ENCODE measurements at places on chromosomes 3 and 15.

- no peak for DNase-seq
Measured at GRCh38 chr3:59372346-59372745, 322.5 kb upstream of the CFAP20DC start.

GRCh38 chr3:30350901-30351300 is 255.5 kb upstream of the TGFBR2 start:
- no peak for DNase-seq

- no peak for DNase-seq
Measured at GRCh38 chr3:46613313-46614005, 1.1 kb downstream of the FAM240A start.

- peak; percentile 63 for DNase-seq
Measured at GRCh38 chr3:134330883-134331810, 43.1 kb downstream of the AMOTL2 start.

DNA sequence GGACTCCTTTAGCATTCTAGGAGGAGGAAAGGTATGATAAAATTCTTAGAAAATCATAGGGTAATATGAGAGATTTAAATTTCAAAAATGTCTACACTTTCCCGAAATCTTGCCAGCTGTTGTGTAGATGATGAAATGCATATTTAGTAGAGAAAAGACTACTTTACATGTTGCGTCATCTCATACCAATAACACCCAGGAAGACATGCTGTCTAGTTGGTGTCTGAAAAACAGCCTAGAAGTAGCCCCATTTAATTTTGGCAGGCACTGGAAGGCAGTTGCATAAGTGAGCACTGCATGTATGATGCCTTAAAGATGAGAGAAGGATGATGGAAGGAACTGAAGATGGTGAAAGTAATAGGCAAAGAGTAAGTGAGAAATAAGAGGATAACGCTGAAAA is 310.5 kb upstream of the TPM1 start:
- DNase-seq: no peak

DNA sequence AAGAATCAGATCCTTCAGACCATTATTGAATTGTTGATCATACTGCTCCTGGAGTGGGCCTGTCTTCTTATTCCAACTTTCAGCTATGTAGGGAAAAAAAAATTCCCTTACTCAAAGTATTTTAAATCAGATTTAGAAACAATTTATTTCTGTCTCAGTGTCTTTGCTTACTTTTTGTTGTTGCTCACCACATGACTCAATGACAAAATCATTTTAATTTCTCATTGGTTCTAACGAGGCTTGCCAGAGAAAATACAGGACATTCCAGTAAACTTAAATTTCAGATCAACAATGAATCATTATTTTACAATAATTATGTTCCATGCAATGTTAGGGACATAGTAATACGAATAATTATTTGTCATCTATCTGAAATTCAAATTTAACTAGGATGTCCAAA is 748.5 kb upstream of the CBLB start:
- DNase-seq: no peak

DNA sequence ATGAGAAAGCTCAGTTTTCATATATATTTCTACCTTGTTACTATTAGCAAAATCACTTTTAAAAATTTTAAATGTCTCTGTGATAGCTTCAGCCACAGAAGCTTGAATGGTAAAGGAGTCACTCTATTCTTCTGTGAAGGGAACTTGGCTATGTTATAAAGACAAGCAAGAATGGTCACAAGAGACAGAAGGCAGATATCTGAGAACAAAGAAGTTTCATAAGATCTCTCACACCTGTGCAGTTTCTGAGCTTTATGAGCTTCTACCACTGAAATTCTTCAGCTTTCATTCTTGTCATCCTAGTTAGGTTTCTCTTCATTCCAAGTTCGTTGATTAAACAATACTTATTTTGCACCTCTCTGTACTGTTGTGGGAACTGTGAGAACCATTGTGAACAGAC is 853.4 kb downstream of the IGSF11 start:
- no peak for DNase-seq

GRCh38 chr3:175857666-175858270 is 998.6 kb downstream of the NAALADL2 start:
- no peak for DNase-seq

GRCh38 chr3:144165482-144165881 is 193.9 kb downstream of the DIPK2A start:
- DNase-seq: no peak

- peak; percentile 68 for DNase-seq
Measured at GRCh38 chr15:101014921-101015841, 96.0 kb downstream of the LRRK1 start.

- DNase-seq: no peak
Measured at GRCh38 chr3:170637306-170637705, 51.4 kb upstream of the SLC7A14 start.

DNA sequence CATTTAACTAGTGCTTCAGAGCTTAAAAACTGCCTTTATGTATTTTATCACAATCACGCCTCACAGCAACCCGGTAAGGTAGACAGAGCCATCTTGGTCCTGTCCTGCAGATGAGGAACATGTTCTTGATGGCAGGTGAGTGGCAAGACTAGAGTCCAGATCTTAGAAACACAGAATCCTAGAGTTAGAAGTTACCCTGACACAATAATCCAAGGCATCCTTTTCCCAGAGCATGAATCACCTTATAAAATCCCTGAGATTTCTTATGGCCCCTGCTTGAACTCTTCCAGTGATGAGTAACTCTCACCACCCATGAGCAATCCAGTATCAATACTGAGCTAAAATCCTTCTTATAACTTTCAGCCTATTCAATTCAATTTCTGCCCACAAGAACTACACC is 16.9 kb downstream of the POPDC2 start:
- DNase-seq: peak; percentile 63

DNA sequence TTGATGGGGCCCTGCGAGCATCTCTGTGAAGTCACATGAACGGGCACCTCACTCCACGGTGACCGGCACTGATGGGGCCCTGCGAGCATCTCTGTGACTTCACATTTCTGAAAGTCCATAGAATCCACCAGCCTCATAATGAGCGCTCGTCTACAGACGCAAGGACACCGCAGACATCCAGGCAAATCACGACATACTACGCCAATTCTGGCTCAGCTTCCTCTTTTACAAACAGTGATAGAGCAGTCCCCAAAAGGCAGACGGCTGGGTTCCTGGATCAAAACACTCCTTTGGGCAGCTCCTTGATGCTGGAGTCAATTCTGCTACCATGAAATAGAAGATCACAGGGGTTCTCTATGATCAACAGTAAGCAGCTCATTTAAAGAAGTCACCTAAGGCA is 125.4 kb downstream of the XXYLT1 start:
- no peak for DNase-seq

- DNase-seq: no peak
Measured at GRCh38 chr3:13142552-13143380, 69.5 kb upstream of the IQSEC1 start.

DNA sequence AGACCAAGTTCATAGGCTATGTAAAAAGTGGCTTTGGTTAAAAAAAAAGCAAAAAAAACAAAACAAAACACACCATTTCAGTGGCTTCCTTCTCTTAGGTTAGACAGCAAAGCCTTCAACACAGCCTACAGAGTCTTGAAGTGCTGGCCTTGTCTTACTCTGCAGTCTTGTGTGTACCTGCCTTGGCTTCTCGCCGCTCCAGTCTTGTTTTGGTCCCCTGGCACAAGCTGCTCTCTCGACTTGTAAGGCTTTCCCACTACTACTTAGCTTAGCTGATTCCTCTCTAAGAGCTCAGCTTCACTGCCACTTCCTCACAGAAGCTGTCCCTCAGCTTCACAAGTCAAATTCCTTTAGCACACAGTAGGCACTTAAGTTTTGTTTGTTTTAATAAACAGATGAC is 63.0 kb downstream of the ST3GAL6 start:
- DNase-seq: no peak

DNA sequence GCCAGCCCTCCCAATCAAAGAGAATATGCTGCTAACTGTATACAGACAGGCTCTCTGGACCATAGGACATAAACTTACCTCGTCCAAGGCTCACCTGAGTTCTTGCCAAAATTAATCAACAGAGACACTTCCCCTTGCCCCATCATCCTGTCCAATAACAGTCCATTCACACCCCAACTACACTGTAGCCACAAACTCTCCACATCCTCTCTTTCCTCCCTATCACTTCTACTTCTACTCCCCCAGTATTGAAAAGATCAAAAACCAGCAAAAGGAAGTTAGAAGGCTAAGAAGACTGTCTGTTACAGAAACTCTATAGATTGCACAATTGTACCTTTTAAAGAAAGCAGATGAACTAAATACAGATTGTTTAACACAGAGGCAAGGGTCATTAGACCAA is 133.5 kb upstream of the STT3B start:
- DNase-seq: no peak

DNA sequence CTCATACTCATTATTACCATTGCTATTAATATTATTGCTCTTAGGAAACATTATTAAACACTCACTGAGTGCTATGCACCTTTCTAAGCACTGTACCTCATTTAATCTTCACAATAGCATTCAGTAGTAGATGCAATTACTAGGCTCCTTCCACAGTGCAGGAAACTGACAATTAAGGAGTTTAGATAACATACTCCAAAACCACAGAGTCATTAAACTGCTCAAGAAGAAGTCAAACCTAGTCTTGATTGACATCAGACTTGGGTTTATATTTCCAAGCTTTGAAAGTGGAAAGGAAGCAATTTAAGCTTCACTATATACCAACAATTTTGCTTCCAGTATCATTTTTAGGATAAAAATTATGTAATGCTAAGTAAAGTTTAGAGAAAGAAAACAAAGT is 490.1 kb upstream of the ARRDC4 start:
- no peak for DNase-seq

- peak; percentile 39 for DNase-seq
Measured at GRCh38 chr15:52164631-52165265, 26.4 kb downstream of the GNB5 start.

- no peak for DNase-seq
Measured at GRCh38 chr15:52336529-52336928, 40.9 kb upstream of the MYO5C start.

DNA sequence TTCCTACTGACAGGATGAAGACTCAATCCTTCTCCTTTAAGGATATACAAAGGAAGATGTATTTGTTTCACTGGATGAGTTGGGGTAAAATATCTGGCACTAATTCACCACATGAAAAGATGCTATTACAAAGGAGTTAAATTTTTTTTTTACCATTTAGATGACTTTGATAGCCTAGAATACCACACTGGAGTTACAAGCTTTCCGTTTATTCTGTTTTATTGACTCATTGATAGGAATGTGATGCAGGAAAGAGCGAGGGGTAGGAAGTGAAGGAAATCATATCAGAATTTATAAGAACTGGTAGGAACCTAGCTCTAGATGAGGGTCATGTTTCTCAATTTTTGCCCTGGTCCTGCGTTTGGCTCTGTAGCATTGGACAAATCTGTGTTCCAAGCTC is 427.2 kb downstream of the GRM7 start:
- DNase-seq: no peak

- DNase-seq: no peak
Measured at GRCh38 chr3:114450008-114450596, 156.3 kb downstream of the TIGIT start.

GRCh38 chr3:72193771-72194430 is 409.0 kb upstream of the PROK2 start:
- no peak for DNase-seq

DNA sequence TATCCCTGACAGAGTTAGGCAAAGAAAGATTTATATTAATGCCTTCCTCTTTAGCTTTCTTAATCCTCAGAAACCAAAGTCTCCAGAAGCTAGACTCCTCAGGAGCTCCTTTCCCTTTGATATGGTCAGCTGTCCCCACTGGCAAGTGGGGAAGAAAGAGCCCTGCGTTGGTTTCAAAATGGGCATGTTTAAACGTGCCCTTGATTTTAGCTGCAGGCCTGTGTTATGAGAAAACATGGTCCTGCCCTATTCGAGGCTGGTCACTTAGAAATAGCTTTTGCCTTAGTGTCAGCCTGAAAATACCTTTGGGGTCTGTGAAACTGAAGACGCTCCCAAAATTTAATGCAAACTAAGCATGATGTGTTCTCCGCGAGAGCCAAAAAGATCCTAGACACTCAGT is 135.5 kb upstream of the RARB start:
- no peak for DNase-seq

GRCh38 chr3:173584093-173584837 is 186.7 kb downstream of the NLGN1 start:
- DNase-seq: peak; percentile 66

GRCh38 chr3:168416446-168416845 is 320.7 kb upstream of the GOLIM4 start:
- no peak for DNase-seq

GRCh38 chr3:65568497-65568896 is 470.2 kb downstream of the MAGI1 start:
- no peak for DNase-seq

DNA sequence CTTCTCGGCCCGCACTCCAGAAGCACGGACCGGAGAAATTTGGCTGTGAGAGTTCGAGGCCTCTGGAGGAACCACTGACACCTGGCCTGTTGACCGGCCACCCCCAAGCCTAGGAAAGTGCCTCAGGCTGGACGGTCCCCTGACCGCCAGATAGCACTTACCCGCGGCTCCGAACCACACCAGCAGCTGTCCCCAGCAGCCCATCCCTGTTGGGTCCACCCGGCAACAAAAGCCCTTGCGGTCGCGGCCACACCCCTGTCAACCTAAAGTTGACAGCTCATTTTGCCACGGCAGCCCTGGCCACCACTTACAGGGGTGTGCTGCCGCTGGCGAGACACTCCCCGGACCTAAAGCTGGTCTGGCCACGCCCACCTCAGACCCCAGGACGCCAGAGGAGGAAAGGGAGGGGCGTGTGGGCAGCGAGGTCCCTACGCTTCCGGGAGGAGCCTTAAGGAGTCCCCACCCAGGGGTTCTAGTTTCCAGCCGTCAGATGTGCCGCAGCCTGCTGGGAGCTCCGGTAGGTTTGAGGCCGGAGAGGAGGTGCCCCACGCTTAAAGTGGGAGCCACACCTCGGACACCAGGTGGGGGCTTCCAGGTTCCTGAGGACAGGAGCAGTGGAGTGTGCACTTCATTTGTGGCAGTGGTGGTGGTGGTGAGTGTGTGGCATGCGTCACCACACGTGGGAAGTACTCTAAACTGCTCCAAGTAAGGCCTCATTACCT is at the start of gene LTK:
Gene LTK, minus strand, starts transcription at position 322 of the 722 bp plus-strand sequence. Its CDS starts 118 bp downstream, at position 204.
- DNase-seq: peak; percentile 34

- DNase-seq: no peak
Measured at GRCh38 chr15:89858661-89859458, 34.9 kb downstream of the AP3S2 start.

DNA sequence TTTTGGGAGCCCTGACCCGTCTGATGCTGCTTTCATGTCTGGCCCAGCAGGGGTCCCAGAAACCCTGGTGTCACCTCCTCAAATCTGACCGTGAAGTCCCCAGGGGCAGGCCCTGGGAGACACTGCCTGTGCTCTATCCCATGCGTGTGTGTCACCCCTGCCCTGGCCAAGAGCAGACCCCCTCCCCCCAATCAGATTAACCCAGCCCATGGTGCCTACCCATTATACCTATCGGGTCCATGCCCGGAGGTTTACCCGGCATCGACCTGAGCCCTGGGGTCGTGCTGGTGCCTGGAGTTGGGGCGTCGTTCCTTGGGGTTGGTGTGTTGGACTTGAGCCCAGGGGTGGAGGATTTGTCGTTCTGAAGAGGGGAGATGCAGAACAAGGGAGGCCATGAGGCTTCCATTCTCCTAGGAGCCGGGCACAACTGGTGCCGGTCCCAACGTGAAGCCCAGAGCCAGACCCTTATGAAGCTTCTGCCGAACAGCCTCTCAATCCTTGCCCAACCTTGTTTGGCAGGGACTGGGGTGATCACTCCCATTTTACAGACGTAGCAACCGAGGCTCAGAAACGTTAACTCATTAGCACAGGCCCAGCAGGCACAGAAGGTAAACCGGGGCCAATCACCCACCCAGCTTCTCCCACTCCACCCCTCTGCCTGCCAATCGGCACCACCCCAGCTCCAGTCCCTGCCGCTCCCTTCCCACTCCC is 39.6 kb downstream of the TLE3 start:
- DNase-seq: no peak

- no peak for DNase-seq
Measured at GRCh38 chr3:127141921-127142730, 50.8 kb upstream of the PRR23E start.

Measured in mesenchymal stem cell (in vitro differentiated cells and primary cell).